ENCODE measurements at places on chromosomes 1 and 21.

DNA sequence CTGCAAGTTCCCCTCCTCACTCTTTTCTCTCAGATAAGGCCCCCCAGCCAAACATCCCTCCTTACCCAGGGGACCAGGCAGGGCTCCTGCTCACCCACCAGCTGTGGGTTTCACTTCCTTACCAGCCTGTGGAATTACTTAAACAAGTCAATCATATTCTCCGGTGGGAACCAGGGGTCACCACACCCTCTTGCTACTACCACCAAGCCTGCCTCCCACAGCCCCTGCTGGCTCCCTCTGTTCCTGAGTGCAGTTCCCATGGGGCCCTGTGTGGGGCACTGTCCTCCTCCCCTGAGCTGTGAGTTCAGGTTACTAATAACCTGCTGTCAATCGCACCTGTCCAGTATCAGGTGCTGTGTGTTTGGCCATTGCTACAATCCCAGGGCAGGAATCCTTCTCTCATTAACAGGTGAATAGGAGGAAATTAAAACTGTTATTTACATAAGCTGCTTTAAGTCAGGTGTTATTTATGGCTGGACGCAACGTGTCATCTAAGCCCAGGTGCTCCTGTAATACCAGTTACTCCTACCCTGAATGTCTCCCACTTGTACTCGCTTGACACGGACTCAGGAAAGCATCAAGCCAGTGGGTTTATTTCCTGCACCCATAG lies 53.1 kb upstream of the LBR start:
- DNase-seq, result no peak

- DNase-seq, result no peak
Observed at GRCh38 chr1:76274718-76275117, 200.2 kb downstream of the ST6GALNAC3 start.

- DNase-seq, result no peak
Observed at GRCh38 chr1:42206164-42206563, 41.6 kb upstream of the GUCA2A start.

DNA sequence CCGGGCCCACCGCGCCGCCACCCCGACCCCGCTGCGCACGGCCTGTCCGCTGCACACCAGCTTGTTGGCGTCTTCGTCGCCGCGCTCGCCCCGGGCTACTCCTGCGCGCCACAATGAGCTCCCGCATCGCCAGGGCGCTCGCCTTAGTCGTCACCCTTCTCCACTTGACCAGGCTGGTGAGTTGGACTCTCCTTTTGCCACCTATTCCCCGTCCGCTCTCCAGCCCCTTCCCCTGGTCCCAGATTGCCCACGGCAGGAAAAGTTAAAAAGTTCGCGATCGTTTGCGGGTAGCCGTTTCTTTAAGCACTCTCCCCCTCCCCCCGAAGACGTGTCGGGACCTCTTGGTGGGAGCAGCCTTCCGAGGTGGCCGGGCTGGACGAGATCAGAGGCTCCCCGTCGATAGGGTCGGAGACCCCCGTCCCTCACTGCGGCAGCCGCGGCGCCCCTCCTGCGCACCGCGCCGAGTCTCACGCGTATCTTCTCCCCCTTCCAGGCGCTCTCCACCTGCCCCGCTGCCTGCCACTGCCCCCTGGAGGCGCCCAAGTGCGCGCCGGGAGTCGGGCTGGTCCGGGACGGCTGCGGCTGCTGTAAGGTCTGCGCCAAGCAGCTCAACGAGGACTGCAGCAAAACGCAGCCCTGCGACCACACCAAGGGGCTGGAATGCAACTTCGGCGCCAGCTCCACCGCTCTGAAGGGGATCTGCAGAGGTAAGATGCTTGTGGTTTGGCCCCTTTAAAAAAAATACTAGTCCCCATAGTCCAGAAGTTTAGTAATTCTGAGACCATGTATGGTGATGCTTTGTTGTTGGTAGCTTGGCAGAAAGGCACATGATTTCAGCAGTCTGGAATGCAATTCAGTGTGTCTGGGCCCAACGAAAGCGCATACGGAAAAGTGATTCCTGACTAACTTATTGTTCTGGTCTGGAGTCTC lies 576 bp downstream of the CCN1 start:
- DNase-seq, result no peak

GRCh38 chr1:10920063-10920626 lies 92.3 kb upstream of the TARDBP start:
- no peak for DNase-seq

GRCh38 chr1:97691325-97691724 lies 229.5 kb downstream of the DPYD start:
- DNase-seq, result no peak
